ENCODE measurements at places on chromosomes 4 and X.
A peak's percentile ranks its signal among the peaks of the same experiment; 100 is the strongest.

DNA sequence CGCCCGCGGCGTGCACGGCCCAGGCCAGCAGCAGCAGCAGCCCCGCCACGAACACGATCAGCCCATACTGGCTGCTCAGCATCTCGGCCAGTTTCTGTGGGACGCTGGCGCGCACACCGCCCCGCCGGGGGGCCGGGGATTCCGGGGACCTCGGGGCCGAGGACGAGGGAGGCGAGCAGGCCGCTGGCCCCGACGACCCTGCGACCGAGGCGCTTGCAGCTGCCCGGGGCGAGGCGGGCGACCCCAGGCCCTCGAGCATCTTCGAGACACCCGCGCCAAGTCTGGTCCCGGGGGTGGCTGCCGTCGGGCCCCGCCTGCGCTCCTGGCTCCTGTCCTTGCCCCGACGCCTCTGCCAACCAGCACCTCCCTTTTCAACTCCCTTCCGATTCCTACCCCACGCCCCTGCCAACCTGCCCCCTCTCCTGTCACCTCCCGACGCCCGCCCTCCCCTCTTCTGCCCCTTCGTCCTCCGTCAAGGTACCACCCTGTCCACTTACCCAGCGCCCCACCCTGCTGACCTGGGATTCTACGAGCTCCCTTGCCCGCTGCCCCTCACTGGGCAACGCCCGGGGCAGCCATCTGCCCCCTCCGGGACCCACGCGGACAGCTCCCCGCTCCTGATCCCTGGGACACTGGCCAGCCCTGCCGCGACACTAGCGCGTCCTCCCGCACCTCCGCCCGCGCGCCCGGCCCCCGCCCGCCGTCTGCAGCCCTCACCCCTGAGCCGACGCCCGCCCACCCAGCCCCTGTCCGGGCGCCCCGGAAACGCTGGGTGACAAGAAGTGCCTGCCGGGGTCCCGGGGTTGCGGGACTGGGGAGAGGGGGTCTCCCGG is at the start of gene OTOP1:
Gene OTOP1 (minus strand): TSS at position 324 of the 833 bp plus-strand sequence. CDS start 65 bp downstream, at position 259.
- DNase-seq, result no peak

- no peak for DNase-seq
These were observed 113.5 kb upstream of the HSD17B10 start for GRCh38 chrX:53547668-53548067.

- no peak for DNase-seq
These were observed 220.3 kb downstream of the ADAMTS3 start for GRCh38 chr4:72348701-72349100.

DNA sequence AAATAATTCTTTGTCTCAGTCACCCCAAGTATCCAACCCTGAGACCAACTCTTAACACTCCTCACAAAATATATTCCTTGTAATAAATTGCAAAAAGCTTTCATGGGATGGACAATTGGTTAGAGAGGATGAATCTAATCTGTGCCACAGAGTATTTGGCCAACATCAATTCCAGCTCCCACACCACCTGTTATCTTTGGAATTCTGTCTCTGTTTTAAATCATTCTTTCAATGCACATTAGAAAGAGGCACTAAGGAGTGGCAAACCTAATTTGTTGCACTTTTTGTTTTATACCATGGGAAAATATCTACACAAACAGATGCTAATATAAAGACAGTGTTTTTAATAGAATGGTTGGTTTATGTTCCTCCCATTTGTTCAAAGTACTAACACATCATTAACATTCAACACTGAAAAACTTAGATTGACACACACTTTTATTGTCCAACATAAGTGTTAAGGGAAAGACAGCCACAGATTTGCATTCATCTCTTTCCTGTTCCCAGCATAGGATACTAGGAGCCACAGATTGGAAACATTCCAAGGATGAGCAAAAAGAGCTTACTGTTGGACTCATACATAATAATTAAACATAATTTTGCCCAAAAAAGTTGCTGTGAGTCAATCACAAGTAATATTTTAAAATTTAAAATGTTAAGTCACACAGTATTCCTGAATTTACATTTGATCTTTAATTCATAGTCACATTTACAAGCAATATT is 116.4 kb downstream of the PPA2 start:
- DNase-seq, result no peak

GRCh38 chr4:58070726-58071125 is 960.5 kb upstream of the IGFBP7 start:
- DNase-seq, result no peak

DNA sequence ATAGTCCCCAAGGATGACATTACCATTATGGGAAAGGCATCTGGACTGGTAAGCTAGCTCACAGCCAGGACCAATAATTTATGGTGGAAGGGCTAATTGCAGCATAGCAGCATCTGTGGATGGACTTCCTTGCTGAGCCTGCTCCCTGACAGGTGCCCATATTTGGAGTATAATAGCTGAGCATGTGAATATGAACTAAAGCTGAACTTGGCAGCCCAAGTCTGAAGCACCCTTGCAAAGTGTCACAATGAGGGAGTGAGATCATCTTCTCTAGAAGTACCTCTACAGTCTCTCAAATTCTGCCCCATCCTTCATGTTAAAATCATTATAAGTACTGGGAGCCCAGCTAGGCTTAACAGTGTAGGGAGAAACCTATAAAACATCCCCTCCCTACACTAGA is 128.2 kb upstream of the INPP4B start:
- no peak for DNase-seq

- DNase-seq, result no peak
These were observed 1.1 kb upstream of the ATOH1 start for GRCh38 chr4:93827272-93827947.

GRCh38 chr4:152424396-152424795 is 111.5 kb downstream of the FBXW7 start:
- no peak for DNase-seq

- DNase-seq, result no peak
These were observed 6.6 kb upstream of the GUF1 start for GRCh38 chr4:44671636-44672035.

DNA sequence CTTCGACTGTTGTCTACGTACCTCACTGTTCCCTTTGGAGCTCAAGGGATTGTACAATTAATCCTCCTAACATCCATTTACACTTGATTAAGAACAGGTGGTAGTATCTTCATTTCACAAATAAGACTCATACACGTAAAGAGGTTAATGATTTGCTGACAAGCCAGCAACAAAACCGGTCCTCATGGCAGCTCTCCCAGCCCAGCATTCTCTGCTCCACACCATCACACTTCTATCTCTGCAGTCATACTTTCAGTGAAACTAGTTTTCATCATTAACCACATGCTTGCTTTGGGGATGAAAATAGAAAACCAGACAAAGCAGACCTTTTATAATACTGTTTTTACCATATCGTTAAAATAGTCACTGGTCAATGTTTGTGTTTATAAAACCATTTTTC is 28.7 kb upstream of the CASK start:
- no peak for DNase-seq

GRCh38 chr4:150079081-150079581 is 886 bp downstream of the DCLK2 start:
- DNase-seq, result peak; percentile 35

GRCh38 chr4:74111306-74111975 is 12.4 kb upstream of the CXCL2 start:
- no peak for DNase-seq

DNA sequence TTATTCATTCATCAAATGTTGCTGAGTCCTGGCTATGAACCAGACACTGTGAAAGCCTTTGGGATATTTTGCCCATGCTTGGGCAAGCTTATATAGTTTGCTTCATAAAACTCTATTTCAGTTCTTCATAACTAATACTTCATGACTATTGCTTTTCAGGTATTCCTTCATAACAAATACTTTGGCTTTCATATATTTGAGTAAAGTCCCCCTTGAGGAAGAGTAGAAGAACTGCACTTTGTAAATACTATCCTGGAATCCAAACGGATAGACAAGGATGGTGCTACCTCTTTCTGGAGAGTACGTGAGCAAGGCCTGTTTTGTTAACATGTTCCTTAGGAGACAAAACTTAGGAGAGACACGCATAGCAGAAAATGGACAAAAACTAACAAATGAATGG is 1.7 kb upstream of the AFP start:
- peak; percentile 5 for DNase-seq

GRCh38 chr4:16827794-16828724 is 70.4 kb downstream of the LDB2 start:
- DNase-seq, result no peak

- no peak for DNase-seq
These were observed 92.8 kb downstream of the TAB3 start for GRCh38 chrX:30795981-30796958.

- DNase-seq, result no peak
These were observed 36.4 kb downstream of the SLIT2 start for GRCh38 chr4:20288047-20288650.

- no peak for DNase-seq
These were observed 1.6 kb downstream of the LONRF3 start for GRCh38 chrX:118975831-118976598.

GRCh38 chrX:53714580-53715345 is 28.2 kb upstream of the HUWE1 start:
- no peak for DNase-seq

DNA sequence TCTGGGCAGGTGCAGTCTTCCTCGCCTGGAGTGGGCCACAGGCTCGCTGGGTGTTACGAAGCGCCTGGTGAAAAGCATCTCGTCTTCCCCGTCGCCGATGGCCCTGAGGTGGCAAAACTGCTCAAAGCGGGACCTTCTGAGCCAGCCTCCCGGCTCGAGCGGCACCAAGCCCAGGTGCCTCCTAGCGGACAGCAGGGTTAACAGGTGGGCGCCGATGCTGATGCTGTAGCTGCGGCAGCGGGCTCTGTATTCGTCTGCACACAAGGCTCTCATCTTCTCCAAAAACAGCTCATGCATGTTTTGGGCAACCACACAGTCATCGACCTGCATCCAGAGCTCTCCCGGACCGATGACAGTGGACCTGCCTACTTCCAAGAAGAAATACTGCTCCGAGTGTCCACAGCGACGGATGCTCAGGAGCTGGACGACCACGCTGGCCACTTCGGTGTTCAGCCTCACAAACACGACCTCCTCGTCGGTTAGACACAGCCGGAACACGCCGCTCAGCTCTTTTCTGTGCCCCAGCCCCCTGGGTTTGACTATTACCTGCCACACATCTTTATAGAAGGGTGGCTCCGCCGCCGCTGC is 1.2 kb downstream of the IRS4 start:
- DNase-seq, result no peak

DNA sequence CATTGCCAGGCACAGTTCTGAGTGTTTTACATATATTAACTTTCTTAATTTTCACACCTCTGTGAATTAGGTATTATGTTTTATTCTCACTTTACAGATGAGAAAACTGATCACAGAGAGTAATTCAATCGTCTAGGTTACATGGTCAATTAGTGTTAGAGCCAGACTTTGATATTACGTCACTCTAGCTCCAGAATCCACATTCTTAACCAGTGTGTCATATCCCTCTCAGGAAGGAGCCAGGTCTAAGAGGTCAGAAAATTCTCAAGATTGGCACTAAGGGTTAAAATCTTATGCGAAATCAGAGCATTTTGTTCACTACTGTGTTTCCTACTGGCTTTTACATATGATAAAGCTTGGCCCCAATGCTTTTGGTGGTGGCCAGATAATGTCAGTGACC is 7.4 kb downstream of the DMP1 start:
- DNase-seq, result peak; percentile 27

DNA sequence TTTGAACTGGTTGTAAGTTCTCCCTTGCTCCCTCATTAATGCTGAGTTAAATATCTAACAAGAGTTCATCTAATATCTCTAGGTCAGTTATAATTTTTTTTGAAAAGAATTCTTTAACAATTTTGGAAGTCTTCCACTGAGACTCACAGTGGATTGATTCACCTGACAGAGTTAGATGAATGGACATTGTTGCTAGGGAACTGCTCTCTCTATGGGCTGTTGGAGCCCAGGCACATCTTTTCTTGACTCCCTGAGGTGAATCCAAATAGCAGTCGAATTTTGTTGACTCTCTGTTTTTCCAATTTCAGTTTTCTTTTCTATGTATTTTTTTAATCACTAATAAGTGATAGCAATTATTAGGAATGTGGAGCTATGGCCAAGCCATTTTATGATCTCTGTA is 996.1 kb upstream of the PABPC4L start:
- no peak for DNase-seq

DNA sequence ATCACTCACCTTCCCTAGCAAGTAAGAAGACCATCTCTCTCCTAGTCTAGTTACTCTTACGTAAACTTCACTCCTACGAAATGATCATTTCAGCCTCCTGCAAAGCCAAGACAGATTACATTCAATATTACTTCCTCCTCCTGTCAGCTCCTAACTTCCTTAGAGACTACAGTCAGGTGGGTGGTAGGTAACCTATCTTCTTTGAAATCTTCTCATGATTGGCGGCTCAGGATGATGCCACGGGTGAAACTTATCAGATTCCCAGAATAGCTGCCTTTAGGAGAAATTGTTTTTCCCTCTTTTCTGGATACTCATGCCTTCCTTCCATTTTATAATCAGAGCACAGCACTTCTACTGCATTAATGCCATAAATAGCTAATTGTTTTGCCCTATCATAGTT is 744.8 kb upstream of the HS3ST1 start:
- no peak for DNase-seq

- DNase-seq, result no peak
These were observed 60.5 kb upstream of the TSPAN7 start for GRCh38 chrX:38500866-38501265.

GRCh38 chr4:24794480-24794879 is 893 bp upstream of the SOD3 start:
- no peak for DNase-seq

- peak; percentile 0 for DNase-seq
These were observed 116.3 kb downstream of the SHROOM4 start for GRCh38 chrX:50697691-50698090.

- no peak for DNase-seq
These were observed 333.9 kb downstream of the ARHGAP24 start for GRCh38 chr4:85808864-85809263.

DNA sequence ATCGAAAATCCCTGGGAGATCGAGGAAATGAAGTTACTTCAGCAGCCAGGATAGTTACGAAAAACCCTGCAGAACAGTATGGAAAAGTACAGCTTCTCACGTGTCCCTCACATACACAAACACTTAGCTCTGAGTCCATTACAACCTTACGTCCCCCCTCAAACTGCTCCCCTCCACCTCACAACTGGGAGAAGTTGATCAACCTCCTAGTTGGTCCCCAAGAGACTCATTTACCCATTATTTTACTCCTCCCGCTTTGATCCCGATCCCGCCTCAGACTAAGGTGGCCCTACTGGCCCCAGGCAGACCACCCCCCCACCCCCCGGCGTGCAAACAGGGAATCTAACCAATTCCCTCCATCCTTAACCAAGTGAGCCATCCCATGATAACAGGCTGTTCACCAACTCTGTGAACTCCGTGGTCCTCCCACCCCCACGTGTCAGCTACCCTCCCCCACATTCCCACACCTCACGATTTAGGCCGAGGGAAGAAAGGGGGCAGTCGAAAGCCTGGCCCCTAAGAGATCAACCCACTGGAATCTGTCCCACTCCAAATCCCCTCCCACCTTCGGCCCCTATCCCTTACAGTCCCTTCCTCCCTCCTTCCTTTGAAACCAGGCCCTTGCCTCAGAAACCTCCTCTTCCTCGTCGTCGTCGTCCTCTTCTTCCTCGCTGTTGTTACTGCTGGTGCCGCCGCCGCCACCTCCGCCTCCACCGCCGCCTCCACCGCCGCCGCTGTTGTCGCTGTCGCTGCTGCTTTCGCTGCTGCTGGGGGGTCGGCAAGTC is 755 bp downstream of the ANKRD17 start:
- no peak for DNase-seq

- DNase-seq, result no peak
These were observed 94.6 kb downstream of the IRS4 start for GRCh38 chrX:108641589-108642272.

GRCh38 chrX:130066975-130067615 is 43.2 kb downstream of the ELF4 start:
- no peak for DNase-seq

- DNase-seq, result no peak
These were observed 354.0 kb downstream of the HS3ST1 start for GRCh38 chr4:11074581-11075241.

GRCh38 chr4:20813700-20814099 is 113.4 kb downstream of the PACRGL start:
- no peak for DNase-seq

Measured in HTR-8/SVneo (cell line).